ENCODE measurements at places on chromosomes 2 and 18.

- no peak for DNase-seq
Observed at GRCh38 chr2:234628953-234629352, 132.1 kb upstream of the ARL4C start.

DNA sequence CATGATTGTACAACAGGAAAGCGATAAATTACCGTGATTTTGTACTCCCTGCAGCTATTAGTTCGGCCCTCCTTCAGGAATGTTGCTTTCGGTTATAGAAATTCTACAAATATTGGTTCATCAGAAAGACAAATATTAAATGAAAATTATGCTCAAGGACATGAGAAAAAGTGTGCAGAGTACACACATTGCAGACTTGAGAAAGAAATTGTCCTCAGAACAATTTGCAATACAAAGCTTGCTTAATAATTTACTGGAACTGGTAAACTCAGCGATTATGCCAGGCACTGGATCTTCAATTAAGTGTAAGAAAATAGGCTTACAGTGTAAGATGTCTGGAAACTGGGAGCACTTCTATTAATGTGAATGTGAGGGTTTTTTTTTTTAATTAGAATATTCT lies 45.9 kb downstream of the ABCG8 start:
- DNase-seq: no peak

- DNase-seq: no peak
Observed at GRCh38 chr18:61972389-61973264, 79.8 kb upstream of the RNF152 start.

- DNase-seq: no peak
Observed at GRCh38 chr2:74562126-74562775, 7.7 kb downstream of the DOK1 start.

GRCh38 chr2:15893689-15894480 lies 46.5 kb upstream of the MYCN start:
- no peak for DNase-seq

DNA sequence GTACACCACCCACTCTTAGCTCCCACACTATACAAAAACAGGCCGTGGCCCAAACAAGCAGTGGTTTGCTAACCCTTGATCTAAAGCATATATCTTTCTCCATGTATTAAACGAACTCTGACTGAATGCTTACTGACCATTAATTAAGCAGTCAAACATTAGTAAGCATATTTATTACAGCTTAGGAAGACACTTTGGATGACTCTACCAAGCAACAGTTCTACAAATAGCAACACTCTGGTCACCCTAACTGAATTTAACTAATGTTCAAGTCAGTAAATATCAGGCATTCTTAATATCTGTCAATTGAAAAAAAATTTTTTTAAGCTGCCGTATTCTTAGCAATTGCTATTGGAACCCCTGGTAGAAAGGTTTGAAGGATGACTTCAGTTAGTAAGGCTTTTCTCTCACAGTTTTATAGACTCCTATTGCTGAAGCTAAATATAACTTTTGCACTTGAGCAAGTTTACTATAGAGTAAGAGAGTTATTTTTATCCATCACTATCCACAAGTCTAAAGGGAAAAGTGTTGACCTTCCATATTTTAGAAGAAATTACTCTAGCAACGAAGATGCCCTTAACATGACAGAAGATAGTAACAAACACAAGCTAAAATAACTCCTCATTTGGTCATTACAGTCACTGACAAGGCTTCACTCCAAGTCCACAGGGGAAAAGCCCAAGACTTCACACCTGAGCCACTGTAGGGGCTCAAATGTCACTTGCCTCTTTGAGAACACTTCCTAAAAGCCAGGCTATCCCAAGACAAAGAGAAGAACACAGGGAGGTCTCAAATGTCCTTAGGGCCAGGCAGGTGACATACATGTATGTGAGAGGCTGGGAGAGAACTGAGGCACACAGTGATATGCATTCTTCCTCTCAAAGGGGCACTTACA lies 74.4 kb downstream of the RTN4 start:
- no peak for DNase-seq

- DNase-seq: no peak
Observed at GRCh38 chr2:48144777-48145176, 238.5 kb upstream of the FBXO11 start.

- no peak for DNase-seq
Observed at GRCh38 chr18:3816610-3817363, 366.8 kb downstream of the TGIF1 start.

DNA sequence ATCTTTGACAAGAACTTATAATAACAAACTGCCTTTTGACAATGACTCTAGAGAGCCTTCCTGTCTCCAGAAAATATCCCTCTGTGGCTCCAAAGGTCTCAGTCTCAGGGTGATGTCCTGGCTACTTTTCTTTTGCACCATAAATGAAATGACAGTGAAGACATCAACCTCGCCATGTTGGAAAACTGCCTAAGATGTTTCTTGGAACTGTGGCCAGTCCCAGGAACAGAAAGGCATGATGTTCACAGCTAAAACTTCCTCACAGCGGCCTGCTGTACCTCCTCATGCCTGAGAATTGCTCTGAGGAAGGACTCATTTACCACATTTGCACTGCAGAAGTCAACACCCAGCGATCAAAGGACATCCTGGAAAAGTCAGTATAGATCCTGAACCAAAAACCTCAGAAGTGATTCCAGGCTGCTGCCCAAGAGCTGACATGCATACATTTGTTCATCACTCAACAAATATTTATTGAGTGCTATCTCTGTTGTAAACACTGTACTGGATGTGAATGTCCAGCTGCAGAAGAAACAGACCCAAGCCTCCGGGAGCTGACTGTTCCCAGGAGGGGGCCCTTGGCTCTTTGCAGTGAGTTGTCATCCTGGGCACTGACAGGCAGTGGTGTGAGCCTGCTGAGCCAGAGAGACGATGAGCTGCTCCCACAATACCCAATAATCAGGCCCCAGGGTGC lies 64.3 kb upstream of the ACSL3 start:
- DNase-seq: no peak

DNA sequence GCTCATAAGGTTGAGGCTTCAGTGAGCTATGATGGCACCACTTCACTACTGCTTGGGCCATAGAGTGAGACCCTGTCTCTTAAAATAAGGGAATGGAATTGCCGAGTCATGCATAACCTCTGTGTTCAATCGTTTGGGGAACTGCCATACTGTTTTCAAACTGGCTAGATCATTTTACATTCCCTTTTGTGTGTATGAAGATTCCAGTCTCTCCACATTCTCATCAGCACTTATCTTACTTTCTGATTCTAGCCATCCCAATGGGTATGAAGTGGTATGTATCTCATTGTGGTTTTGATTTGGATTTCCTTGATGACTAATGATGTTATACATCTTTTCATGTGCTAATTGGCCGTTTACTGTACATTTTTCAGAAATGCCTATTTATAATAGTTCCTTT lies 23.7 kb downstream of the MARCHF7 start:
- DNase-seq: no peak

Measured in urinary bladder (tissue), 4 donors.